ENCODE measurements at places on chromosomes 16 and 17. TPM values are rescaled to one million over a fixed set of nuclear protein-coding genes. Genes with fewer than 3 reads are reported as not detected.

Gene MYH11
- polyA plus RNA-seq = 44.0 TPM

Gene CDRT4
- polyA plus RNA-seq = 1.5 TPM

Gene ZNF768
- 33.2 TPM for polyA plus RNA-seq

Gene BMERB1
- polyA plus RNA-seq = 29.5 TPM

Gene WNK4
- 1.3 TPM for polyA plus RNA-seq

Data from stomach (tissue), 19 donors.